ENCODE measurements at places on chromosomes 1 and 21. TPM values are rescaled to one million over a fixed set of nuclear protein-coding genes. Genes with fewer than 3 reads are reported as not detected.

DNA sequence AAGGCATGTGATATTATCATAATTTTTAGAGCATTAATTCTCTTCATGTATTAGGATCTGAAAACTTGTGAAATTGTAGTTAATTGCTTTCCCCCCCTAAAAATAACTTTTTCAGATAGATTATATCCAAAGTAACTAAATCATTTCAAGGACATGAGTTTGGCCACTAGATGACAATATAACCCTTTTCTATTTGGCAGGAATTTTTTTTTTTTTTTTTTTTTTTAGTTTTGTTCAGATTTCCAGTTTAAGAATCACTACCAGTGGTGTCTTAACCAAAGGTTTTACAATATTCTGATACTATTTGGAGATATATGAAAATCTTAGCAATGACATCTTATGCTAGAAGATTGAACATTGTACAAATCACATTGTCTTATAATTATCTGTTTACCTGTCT lies 370.8 kb downstream of the AMY1C start:
- no peak for DNase-seq
- no peaks in the 10 kb centered on the region for H3K4me1 ChIP-seq
- no peak overlapping the region for H3K4me3 ChIP-seq
- H3K27ac ChIP-seq = no peak overlapping the region

DNA sequence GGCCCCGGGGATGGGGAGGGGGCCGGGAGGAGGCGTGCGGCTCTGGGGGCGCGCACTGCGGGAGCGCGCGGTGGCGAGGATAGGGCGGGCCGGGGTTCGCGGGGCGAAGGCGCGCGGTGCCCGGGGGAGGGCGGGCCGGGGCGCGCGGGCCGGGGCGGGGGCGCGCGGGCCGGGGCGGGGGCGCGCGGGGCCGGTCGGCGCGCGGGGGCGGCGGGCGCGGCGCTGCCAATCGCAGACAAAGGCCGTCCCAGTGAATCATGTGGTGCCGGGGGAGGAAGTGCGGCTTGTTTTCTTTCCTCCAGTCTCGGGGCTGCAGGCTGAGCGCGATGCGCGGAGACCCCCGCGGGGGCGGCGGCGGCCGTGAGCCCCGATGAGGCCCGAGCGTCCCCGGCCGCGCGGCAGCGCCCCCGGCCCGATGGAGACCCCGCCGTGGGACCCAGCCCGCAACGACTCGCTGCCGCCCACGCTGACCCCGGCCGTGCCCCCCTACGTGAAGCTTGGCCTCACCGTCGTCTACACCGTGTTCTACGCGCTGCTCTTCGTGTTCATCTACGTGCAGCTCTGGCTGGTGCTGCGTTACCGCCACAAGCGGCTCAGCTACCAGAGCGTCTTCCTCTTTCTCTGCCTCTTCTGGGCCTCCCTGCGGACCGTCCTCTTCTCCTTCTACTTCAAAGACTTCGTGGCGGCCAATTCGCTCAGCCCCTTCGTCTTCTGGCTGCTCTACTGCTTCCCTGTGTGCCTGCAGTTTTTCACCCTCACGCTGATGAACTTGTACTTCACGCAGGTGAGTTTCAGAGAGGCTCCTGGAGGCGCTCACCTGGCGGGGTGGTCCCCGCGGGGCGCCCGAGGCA lies at the start of gene GPR137B:
GPR137B (plus strand) TSS at position 287 of the 851 bp plus-strand sequence; CDS start at position 371, 84 bp downstream.
- peak within 1 kb of the TSS; percentile 93 for H3K27ac ChIP-seq
- peaks cover 4% of the 10 kb centered on the region for H3K36me3 ChIP-seq
- peaks cover 42% of the 10 kb centered on the region for H3K27me3 ChIP-seq
- peak; percentile 39 for DNase-seq

DNA sequence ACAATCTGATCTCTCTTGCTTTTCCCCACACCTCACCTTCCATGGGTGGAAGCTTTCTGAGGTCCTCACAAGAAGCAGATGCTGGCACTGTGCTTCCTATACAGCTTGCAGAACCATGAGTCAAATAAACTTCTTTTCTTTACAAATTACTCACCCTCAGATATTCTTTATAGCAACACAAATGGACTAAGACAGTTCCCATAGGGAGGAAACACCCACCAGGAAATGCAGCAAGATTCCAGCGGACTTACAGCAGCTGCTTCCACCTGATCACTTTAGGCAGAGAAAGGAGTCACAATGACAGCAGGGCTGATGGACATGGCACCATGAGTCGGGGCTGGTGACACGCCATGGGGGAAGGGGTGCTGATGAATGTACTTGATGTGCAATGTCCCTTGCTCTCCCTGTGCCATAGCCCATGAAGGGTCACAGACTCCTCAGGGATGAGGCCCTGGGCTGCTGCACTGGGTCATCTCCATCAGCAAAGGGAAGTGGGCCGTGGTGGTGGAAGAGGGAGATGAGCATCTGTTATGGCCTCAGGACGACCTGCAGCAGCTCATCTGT lies 53.9 kb downstream of the PRSS38 start:
- H3K27ac ChIP-seq = no peak overlapping the region
- no peak overlapping the region for H3K4me3 ChIP-seq
- no peak for DNase-seq
- H3K4me1 ChIP-seq = peaks cover 20% of the 10 kb centered on the region
- H3K27me3 ChIP-seq = peaks cover 4% of the 10 kb centered on the region

The SIK1 gene
- total RNA-seq = 5.5 TPM

The TYW3 gene
- total RNA-seq = 33.7 TPM

- no peaks in the 10 kb centered on the region for H3K4me1 ChIP-seq
- H3K27me3 ChIP-seq = no peaks in the 10 kb centered on the region
- no peaks in the 10 kb centered on the region for H3K36me3 ChIP-seq
- DNase-seq = no peak
- no peak overlapping the region for H3K27ac ChIP-seq
Observed at GRCh38 chr1:29453502-29454240, 217.3 kb downstream of the PTPRU start.
